ENCODE measurements at places on chromosomes 5 and 9.

GRCh38 chr5:164051745-164052144 is 546.3 kb downstream of the MAT2B start:
- no peak for DNase-seq

DNA sequence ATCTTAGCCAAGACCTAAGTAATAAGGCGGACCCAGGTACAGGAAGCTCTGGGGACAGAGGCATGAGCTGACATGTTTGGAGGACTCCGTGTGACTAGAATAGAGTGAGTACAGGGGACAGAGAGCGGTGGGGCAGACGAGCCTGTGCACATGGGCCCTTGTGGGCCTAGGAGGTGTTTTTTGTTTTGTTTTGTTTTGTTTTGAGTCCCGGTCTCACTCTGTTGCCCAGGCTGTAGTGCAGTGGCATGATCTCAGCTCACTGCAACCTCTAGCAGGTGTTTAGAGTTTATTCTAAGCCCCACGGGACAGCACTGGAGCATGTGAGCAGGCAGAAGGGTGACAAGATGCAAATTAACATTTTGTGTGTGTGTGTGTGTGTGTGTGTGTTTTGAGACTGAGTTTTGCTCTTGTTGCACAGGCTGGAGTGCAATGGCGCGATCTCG is 3.1 kb upstream of the EEIG1 start:
- no peak for DNase-seq

GRCh38 chr9:114678795-114679194 is 3.2 kb downstream of the TEX48 start:
- DNase-seq: no peak

- DNase-seq: peak; percentile 62
These were observed 74.2 kb downstream of the NTNG2 start for GRCh38 chr9:132235894-132236661.

- DNase-seq: no peak
These were observed 119.1 kb upstream of the NR5A1 start for GRCh38 chr9:124626276-124626675.

DNA sequence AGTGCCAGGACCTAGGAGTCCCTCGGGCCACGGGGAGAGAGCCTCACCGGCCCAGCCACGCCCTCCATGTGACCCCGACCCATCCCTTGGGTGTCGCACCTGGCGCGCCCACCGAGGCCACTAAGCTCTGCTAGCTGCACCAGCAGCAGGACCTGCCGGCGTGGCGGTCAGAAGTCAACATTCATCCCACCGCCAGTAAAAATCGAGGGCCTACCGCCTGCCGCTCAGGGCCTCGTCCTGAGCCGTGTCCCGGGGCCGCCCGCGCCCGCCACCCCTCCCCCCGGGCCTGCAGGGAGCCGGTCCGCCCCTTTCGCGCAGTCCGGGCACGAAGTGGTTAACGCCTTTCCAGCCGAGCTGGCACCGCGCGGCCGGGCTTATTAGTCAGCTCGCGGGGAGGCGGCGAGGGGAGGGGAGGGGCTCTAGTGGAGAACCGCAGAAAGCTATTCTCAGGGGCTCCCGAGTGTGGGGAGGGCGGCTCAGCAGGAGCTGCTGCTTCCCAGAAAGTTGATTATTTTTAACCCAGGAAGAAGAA is 124.4 kb downstream of the C9orf50 start:
- DNase-seq: peak; percentile 75

- no peak for DNase-seq
These were observed 4.8 kb downstream of the CCDC69 start for GRCh38 chr5:151219138-151219537.

DNA sequence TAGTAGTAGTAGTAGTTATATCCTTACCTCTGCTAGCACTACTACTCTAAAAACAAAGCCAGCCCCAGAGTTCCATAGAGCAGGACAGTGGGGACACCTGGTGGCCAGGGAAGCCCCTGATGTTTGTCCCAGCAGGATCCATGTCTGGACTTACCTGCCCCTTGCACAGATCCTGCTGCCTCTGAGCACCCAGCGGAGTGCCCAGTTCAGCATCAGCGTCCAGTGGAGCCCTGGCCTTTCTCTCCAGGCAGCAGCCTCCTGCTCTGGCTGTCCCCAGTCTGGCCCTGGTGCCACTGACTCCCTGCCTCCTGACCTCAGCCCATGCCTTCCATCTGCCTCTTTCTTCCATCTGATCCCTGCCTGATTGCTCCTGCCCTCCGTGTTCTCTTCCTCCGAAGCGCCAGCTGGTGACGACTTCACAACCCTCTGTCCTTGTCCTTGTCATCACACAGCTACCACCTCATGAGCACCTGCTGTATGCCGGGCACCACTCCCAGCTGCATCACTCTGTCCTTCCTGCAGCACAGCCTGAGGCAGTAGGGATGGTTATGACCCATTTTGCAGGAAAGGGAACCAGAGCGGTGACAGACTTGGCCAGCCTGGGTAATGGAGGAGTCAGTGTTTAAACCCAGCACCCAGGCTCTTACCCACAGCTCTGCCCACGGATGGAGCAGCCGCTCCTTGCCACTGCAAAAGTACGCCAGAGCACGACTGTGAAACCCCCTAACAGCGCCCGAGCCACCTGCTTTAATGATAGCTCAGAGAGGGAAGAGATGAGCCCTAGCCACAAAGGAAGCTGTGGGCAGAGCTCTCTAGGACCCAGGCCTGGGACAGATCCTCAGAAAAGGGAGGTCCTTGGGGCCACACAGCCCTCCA is 11.5 kb downstream of the SARDH start:
- DNase-seq: peak; percentile 41

DNA sequence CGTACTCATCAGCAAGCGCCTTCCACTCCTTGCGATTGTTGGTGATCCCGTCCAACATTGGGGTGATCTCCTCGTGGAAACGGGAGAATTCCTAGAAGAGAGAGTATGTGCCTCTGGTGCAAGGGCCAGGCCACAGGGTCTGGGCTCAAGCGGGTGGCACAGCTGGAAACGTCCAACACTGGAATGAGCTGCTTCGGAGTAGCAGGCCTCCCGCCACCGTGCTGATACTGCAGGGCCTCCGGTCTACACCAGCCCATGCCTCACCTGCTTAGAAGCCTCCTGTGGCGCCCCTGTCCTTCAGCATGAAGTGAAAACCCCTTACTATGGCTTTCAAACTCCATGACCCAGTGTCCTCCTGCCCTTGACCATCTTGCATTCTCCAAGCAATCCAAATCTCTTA is 81.4 kb downstream of the PDE6A start:
- no peak for DNase-seq

DNA sequence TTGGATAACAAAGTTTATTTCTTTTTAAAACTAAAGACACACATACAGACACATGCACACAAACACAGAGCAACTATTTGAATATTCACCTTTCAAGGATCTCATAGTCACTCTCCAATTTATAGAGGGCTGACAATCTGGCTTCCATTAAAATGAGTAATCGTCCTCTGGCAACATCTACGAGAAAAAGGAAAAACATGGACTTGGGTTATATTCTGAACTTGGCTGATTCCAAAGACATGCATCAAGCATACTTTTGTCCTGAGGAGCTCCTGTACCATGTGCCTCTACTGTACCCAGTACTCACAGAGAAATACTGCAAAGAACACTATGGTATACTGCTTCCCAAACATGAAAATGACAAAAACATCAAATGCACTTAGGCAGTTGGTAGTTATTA is 15.4 kb downstream of the IARS1 start:
- no peak for DNase-seq

- no peak for DNase-seq
These were observed 90.3 kb upstream of the PHYKPL start for GRCh38 chr5:178322736-178323540.

- DNase-seq: no peak
These were observed 403.5 kb upstream of the TYRP1 start for GRCh38 chr9:12289711-12290110.

GRCh38 chr5:93305984-93306383 is 275.0 kb downstream of the NR2F1-AS1 start:
- no peak for DNase-seq
